ENCODE measurements at places on chromosomes 2 and 18.

DNA sequence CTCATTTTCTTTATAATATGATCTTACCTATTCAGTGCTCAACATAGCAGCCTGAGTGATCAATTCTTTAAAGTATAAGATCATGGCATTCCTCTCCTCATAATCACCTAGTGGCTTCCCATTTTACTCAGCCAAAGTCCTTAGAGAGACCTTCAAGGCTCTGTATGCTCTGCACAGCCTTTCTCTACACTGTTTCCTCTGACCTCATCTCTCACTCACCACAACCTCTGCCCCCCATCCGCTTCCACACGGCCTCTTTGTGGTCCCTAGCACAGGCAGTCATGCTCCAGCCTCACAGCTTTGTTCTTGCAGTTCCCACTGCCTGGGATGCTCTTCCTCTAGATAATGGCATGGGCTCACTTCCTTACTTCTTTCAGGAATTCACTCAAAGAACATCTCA lies 109.2 kb downstream of the HIBCH start:
- peak; percentile 65 for DNase-seq

DNA sequence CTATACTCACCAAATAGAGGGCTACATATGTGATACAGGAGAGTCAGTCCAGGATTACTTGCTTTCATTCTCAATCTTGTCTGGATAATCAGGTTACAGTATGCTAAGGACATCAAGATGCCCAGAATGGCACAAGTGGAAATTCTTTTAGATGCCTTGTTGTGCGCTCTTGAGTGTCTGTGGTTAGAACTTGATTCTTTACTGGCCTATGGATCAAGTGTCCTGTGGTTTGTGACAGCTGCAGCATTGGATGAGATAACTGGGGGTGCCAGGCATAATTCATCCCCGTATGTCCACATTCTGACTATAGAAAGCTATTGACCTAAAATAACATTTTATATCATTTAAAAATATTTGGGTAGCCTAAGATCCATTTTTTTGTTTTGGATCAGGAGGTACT lies 40.1 kb downstream of the CDC42EP3 start:
- DNase-seq, result no peak

DNA sequence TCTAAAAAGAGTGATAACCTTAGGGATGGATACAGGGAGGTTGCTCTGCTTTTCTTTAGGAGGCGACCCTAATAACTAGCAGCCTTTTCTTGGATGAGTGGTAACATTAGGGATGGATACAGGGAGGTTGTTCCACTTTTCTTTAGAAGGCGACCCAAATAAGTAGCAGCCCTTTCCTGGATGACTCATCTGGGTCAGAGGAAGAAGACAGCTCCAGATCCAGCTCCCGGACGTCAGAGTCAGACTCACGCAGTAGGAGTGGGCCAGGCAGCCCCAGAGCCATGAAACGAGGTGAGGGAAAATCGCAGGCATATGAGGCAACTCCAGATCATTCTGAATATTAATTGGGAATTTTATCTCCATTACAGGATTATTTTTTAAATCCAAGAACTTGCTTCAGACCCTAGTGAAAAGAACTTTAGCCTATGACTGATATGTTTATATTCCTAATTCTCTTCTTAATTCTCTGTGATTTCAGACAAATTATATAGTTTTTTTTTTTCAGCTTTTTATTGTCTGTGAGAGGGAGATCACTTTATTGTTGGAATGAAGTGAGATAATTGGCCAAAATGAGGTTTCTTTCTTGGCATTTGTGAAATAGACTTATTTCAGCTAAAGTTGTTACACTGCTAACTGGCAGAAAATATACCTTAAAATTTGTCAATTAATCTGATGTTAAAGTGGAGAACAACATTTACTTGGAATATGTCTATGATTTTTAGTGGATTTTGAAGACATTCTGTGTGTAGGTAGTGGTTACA lies 31.2 kb upstream of the C1GALT1C1L start:
- peak; percentile 52 for DNase-seq

- DNase-seq, result no peak
Measured at GRCh38 chr2:60351321-60351720, 202.1 kb downstream of the BCL11A start.

GRCh38 chr2:201432038-201432620 lies 19.1 kb downstream of the TRAK2 start:
- DNase-seq, result peak; percentile 69

DNA sequence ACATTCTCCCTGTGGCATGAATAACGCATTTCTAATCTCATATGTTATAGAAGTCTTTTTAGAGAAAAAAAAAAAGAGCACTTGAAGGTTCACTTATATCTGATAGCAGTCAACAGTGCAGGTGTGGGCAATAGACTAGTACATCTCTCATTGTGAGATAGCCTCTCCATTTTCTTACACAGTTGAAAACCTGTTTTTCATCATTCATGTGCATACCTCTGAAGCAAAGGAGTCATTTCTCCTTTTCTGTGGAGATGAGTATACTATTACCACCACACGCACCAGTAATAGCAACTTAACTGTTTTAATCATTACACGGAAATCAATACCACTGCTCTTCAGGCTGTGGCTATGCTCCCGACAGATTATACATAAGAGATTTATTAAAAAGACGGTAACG lies 1653.3 kb upstream of the TMEFF2 start:
- no peak for DNase-seq

- DNase-seq, result no peak
Measured at GRCh38 chr18:14781671-14782070, 33.7 kb downstream of the ANKRD30B start.

DNA sequence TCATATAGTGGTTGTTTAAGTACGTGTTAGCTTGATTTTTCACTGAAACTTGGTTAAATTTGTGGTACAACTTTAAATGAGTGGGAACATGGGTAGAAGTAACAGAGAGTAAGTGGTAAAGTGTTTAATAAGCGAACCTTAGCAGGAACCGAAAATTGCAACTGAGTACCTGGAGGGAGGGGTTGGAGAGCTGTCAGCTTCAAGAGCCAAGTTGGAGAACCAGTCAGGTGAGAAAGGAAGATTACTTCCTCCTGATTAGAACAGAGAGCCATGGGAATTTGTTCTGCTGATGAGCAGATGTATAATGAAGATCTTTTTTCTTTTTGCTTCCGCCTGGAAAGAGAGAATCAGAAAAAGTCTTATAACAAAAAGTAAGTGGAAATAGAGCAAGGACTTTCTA lies 158.4 kb upstream of the CDH7 start:
- DNase-seq, result no peak

DNA sequence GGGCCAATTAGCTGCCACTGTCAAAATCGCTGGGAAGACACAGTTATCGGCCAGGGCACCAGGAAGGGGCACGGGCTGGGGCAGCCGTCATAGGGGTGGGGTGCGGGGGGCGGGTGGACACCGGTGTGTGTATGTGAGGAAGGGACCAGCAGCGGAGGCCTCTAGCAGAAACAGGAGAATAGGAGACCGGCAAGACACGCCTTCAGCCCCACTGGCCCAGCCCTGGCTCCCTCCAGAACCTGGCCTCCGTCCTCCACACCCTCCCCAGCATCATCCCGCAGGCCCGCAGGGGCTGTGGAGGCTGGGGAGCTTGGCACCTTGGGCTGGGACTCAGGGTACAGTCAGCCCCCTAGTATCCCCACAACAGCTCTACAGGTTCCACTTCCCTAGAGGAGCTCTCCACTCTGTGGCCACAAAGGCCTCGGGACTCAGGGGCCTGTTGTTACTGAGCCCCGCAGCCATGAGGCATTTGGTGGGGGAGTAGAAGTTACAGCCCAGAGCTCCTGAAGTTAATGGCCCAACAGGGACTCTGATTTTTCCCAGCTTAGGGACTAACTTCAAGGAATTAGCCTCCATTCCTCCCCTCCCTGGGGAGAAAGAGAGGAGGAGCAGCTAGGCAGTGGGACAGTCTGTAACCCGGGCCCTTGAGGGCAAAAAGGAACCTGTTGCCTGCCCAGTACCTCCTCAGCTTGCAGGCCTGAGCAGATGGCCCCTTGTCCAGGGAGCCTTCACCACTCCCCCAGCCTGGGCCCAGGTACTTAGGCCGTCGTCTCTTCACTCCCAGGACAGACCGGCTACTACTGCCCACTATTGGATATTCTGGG lies 19.9 kb downstream of the SH2D6 start:
- DNase-seq, result peak; percentile 7

DNA sequence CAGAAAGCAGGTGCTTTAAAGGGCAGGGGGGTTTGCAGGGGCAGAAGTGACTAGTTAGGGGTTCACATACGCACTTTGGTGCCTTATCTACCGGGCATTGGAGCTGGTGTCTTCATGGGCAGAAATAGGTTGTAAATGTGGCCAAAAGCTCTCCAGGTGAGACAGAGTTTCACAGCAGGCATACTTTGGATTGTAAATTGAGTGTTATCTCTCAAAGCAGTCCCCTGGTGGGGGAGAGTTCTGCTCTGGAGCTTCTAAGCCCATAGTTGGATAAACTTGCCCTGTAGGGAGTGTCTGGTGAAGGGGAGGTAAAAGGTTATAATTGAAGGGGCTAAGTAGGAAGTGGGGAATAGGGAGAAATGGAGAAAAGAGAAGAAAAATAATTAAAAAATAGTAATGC lies 43.1 kb downstream of the COL4A3 start:
- no peak for DNase-seq

GRCh38 chr2:223494496-223494895 lies 107.7 kb downstream of the SCG2 start:
- DNase-seq, result no peak

GRCh38 chr2:144511937-144512336 lies 8.0 kb downstream of the ZEB2 start:
- no peak for DNase-seq

GRCh38 chr18:63312737-63313395 lies 6.7 kb downstream of the BCL2 start:
- no peak for DNase-seq

DNA sequence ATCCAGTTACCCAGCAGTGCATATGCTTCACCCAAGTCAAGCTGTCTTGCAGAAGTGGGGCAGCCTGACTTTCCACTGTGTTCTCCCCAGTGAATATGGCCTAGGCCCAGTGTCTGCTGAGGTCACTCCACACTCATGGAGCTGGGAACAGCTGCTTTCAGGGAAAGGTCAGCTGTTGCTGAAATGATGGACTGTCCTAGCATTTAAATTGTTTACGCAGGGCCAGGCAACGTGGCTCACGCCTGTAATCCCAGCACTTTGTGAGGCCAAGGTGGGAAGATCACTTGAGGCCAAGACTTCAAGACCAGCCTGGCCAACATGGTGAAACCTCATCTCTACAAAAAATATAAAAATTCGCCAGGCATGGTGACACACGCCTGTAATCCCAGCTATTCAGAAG lies 86.5 kb downstream of the LIPG start:
- no peak for DNase-seq

DNA sequence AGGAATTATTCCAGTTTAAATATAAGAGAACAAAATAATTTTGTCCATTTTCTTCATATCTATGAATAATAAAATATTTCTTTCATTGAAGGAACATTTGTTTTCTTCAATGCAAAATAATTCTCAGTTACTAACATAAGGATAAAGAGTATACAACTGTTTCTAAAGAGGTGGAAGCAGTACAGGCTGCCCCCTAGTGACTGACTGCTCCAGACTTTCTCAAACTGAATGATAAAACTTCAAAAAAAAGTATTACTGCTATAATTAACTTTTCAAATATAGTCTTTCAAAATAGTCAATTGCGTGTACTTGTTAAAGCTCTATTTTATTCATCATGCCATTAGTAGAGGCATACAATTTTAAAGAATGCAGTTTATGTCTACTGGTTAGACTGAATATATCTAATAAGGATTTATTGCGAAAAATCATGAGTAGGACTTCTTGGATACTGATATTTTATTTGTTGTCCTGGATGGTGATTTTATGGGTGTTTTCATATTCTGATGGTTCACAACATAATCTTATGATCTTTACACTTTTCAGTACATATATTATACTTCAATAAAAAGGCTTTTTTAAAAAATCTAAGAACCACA lies 100.1 kb downstream of the WDPCP start:
- DNase-seq, result peak; percentile 25

GRCh38 chr18:11517704-11518103 lies 91.7 kb upstream of the SLC35G4 start:
- no peak for DNase-seq

DNA sequence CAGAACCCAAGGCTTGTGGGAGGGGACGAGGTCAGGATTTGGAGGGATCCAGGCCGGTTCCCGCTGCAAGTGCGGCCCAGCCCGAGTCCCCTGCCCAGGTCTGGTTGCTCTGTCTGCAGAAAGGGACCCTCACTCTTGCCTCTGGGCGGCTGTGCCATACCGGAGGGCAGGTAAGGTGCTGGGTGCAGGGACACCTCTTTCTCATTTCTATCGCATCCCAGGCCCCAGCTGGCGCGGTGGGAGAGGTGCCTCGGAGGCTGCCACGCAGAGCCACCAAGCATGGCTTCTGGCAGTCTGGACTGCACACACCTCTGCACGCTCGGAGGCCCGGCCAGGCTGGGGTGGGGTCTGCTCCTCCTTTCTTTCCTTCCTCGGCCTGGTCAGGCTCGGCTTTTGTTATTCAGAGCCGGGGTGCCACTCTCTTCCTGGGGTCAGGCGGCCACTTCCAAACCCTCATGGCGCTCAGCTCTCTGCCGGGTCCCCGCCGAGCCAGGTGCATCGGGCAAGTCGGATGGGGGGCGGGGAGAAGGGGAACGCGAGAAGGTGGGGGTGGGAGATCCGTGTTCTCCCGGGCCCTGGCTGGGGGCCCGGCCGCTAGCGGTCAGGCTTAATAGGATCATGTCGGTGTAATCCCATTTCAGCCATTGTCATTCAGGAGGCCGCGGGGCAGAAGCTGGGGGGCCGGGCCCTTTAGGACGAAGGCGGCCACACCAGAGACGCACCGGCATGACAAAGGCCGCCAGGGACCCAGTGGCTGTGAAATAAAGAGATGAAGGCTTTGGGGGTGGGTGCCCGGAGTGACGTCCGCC lies 9.0 kb downstream of the GBX2 start:
- no peak for DNase-seq

DNA sequence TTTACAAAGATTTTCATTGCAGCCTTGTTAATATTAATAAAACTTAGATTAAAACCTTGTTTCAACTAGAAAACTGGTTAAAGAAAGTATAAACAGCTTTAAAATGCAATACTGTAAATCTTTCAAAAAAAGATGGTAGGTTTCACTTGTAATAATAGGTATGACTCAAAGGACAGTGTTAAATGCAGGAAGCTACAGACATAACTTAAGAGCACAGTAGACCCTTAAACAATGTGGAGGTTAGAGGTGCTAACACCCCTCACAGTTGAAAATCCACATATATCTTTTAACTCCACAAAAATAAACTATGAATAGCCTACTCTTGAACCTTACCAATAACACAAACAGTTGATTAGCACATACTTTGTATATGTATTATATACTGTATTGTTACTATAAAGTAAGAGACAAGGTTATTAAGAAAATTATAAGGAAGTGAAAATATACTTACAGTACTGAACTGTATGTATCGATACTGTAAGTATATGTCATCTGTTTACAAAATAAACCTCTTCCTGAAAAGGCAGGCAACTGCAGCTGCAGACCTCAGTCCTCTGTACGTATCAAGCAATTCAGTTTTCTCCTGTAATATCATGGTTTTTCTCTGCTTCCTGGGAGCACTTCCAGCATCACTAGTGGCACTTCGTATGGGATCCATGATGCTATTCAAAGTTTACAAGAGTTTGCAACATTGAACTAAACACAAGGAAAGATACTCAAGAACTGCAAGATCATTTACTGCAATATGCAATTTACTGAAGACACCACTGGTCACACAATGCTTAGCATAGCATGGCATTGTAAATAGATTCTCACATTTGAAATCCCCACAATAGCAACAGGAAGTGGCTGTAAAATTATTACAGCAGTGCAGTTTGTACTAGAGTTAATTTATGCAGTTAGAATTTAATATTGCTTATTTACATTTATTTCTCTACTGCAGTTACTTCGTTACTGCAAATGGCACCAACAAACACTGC lies 610.5 kb upstream of the LRRTM4 start:
- DNase-seq, result no peak

- no peak for DNase-seq
Measured at GRCh38 chr18:55013086-55013485, 53.8 kb upstream of the CCDC68 start.
